Stimulated activated naive CD8-positive, alpha-beta T cell treated with anti-CD3 and anti-CD28 coated beads, Interleukin-15, amount 100 ng/mL, for 72 hours (primary cell): ENCODE measurements at places on chromosomes 6 and 20.

DNA sequence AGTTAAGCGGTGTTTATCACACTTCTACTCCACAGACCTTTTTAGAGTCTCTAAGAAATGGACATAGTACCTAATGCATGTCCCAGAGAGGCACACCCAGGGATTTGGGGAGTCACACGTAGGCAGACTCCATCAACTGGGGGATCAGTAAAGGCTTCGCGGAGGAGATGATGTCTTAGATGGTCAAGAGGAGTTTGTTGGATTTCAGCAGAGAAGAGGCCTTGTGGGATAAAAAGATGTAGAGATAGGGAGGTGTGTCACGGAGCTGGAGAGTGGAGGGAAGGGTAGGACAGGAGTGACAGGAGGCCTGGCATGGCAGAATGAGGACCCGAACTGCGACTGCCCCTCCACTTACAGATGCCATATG lies 9.1 kb downstream of the DYNLRB1 start:
- DNase-seq = no peak

GRCh38 chr20:58832457-58832856 lies 18.2 kb downstream of the GNAS-AS1 start:
- DNase-seq = no peak

DNA sequence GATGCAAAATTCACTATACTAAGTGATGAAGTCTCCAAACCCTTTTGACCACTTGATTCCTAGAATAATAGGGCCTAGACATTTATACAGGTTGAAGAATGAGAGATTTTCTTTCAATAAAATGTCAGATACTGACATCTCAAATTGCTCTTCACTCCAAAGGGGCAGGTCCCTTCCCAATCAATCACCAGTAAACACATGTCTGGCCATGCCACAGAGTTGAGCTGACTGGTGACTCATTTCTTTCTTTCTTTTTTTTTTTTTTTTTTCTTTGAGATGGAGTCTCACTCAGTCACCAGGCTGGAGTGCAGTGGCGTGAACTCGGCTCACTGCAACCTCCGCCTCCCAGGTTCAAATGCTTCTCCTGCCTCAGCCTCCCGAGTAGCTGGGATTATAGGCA lies 388.6 kb upstream of the BTBD3 start:
- DNase-seq = no peak

DNA sequence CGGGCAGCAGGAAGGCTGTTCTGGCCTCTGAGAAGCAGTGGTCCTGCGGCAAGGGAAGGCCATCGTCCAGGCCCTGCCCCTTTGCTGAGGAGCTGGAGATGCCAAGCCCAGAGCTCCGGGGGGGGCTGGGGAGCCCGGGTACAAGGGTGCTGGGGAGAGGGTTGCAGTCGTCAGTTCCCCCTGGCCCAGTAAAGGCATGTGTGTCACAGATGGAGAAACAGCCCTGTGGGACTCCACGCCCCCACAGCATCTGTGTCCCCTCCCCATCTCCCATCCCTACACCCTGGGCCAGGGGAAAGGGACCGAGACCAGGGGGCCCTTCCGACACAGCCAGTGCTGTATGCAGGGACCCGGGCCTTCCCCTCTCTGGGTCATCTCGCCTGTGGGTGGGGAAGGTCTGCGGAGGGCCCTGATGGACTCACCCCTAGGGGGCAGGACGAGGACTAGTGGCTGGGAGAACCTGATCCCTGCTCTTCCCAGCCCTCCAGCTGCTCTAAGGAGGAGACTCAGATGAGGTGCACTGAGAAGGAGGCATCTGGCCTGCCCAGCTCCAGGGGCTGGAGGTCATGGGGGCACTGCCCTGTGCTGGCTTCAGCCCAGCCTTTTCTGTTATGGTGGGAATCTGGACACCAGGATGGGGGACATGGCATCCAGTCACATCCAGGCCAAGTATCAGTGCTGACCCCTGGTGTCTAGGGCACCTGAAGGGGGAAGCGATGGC lies 609 bp downstream of the MYL9 start:
- no peak for DNase-seq

GRCh38 chr6:16978686-16979085 lies 123.2 kb upstream of the STMND1 start:
- no peak for DNase-seq

- DNase-seq = no peak
Observed at GRCh38 chr6:2756687-2757224, 6.0 kb upstream of the MYLK4 start.

- no peak for DNase-seq
Observed at GRCh38 chr20:39057911-39058310, 95.8 kb downstream of the DHX35 start.

- no peak for DNase-seq
Observed at GRCh38 chr6:113625850-113626249, 231.3 kb upstream of the MARCKS start.

DNA sequence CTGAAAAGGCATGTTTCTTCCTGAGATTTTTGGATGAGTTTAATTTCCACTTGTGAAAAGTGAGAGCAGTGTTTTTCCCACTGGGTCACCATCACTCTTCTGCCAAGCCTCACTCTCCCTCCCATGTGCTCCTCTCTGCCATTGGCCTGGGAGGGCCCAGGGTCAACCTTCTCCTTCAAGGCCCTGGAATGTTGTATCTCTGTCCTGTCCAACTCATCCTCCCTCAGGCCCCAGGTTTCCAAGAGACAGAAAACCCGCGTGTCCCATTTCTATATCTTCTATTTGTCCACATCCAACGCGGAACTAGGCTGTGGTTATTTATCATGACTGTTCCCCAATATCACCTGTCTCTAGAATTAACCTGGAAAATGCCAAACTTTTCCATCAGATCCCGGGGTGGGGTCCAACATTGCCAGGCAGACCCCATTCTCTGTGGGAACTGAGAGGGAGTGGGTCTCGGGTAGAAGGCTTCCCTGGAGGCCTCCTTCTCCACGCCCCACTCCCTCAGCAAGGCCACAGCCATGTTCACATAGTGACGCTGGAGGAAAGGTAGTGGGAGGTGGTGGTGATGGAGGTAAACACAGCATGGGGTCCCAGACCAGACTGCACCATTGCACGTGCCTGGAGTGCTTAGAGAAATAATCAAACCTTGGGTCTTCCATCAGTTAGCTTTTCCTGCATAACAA lies 173.5 kb downstream of the SCP2D1 start:
- no peak for DNase-seq

DNA sequence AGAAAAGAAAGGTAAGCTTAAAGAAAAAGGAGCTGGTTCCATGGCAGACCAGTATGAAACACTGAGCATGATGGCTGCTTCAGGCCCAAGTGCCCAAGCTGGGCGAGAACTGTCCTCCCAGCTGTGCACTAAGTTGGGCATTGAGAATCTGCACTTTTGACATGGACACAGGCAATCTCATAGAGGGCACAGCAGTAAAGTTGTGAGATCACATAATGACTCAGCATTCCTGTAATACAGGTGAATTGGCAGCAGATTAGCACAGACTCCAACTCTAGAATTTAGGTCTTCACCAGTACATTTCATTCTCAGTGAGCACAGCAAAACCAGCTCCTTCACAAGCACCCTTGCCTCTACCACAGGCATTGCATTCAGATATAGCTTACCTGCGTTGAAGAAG lies 343.4 kb downstream of the PKHD1 start:
- DNase-seq = no peak

DNA sequence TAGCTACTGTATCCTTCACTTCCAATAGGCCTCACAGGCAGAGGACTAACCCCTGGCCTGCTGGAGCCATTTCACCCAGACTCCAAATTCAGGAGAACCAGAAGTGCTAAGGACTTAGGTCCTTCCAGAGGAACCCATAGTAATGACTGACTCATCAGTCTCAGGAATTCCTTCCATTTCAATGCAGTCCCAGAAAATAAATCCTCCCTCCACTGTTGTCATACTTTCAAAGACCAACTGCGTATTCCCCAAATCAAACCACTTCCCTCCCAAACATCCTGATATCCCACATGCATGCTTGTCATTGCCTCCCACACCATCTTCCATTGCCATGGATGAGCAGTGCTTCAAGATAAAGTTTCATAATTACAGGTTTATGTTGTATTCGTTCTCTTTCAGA lies 31.8 kb upstream of the NT5E start:
- DNase-seq = no peak

GRCh38 chr20:38250609-38251008 lies 9.9 kb downstream of the KIAA1755 start:
- no peak for DNase-seq

DNA sequence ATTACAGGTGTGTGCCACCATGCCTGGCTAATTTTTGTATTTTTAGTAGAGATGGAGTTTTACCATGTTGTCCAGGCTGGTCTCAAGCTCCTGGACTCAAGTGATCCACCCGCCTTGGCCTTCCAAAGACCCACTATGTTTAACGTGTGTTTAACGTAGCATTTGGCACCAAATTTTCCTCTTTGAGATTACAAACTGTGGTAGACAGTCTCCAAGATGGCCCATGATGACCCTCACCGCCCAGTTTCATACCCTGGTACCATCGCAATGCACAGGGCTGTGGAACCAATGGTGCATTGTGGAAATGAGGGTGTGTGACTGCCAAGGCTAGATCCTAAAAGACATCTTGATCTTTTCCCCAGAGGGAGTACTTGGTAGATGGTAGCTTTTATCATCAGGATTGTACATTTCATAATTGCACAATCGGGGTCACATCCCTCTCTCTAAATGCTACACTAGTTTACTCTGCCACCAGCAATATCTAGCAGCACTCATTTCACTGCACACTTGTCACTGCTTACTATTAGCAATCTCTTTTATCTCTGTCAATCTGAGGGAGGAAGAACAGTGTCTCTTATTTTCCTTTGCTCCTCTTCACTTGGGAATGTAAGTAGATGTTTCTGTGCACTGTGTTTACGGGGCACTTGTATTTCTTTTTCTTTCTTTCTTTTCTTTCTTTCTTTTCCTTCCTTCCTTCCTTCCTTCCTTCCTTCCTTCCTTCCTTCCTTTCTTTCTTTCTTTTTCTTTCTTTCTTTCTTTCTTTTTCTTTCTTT lies 96.9 kb downstream of the NOL4L start:
- DNase-seq = no peak

GRCh38 chr6:35295521-35296315 lies 1.9 kb upstream of the DEF6 start:
- DNase-seq = no peak
